Breast epithelium (tissue), 4 donors: ENCODE measurements at places on chromosomes 7 and 10. TPM values are rescaled to one million over a fixed set of nuclear protein-coding genes. Genes with fewer than 3 reads are reported as not detected.

The ARMH3 gene
- total RNA-seq = 22.4 TPM

The HTRA1 gene
- 116 TPM for total RNA-seq

The RASA4B gene
- total RNA-seq = 7.2 TPM

The SPACDR gene
- not detected for total RNA-seq

The LDB3 gene
- total RNA-seq = 2.9 TPM

The ZNF425 gene
- 4.7 TPM for total RNA-seq

The PDE1C gene
- total RNA-seq = 30.1 TPM

The CHRM2 gene
- not detected for total RNA-seq

The HTR7 gene
- total RNA-seq = 1.8 TPM

The COL1A2 gene
- total RNA-seq = 94.5 TPM

The ADAM12 gene
- total RNA-seq = 8.6 TPM

The RELN gene
- total RNA-seq = 9.8 TPM

The ADO gene
- 22.9 TPM for total RNA-seq

The GHRHR gene
- not detected for total RNA-seq

The KAZALD1 gene
- total RNA-seq = 2.8 TPM

The KCNIP2 gene
- total RNA-seq = 20.6 TPM

The RAB19 gene
- not detected for total RNA-seq

The LEP gene
- 498 TPM for total RNA-seq

The GJD4 gene
- not detected for total RNA-seq

The LRRTM3 gene
- total RNA-seq = not detected

The UBTD1 gene
- 14.7 TPM for total RNA-seq

The RET gene
- total RNA-seq = 0.66 TPM

The C10orf90 gene
- total RNA-seq = 3.9 TPM

The CRPPA gene
- 6.0 TPM for total RNA-seq

The PDZD8 gene
- 27.5 TPM for total RNA-seq
